ENCODE measurements at places on chromosomes 3 and 15.

- no peak for DNase-seq
Measured at GRCh38 chr3:1942781-1943180, 155.9 kb upstream of the CNTN4 start.

DNA sequence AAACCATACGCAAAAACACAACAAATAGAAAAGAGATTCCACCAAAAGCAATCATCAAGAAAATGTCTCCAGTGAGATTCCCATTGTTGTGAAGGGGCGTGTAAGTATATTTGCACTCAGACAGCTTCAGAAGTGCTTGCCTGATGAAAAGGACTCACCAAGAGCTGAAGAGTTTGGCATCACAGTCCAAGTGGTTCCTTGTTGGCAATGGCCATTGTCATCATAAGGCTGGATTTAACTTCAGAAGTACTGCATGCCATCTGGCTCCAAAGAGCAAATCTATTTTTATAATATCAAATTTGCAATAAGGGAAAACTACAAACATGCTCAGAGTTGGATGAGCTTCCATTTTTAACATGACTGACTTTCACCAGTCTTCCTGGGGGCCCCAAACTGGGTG, 505.3 kb upstream of the NR2F2 start:
- DNase-seq, result no peak

- no peak for DNase-seq
Measured at GRCh38 chr3:20310629-20311028, 124.6 kb upstream of the SGO1 start.

- peak; percentile 65 for DNase-seq
Measured at GRCh38 chr3:193780810-193781478, 187.9 kb downstream of the OPA1 start.

DNA sequence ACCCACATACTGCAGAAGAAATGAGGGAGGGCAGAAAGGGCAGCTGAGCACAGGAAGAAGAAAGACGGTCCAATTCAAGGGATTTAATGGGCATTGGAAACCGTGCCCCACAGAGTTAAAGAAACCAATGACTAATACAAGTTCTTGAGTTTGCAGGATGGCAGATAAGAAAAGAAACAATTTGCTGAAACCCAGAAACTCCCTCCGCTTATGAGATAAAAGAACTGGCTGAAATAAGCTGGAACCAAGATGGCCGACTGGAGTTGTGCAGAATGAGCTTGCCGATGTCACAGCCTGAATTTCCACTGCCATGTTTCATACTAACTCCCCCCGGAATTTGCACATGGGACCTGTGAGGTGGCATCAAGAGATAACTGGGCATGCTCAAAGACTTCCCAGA, 47.1 kb downstream of the SCAP start:
- no peak for DNase-seq

- no peak for DNase-seq
Measured at GRCh38 chr3:133439563-133439962, 39.7 kb downstream of the BFSP2 start.

- no peak for DNase-seq
Measured at GRCh38 chr3:86175051-86175536, 815.9 kb downstream of the VGLL3 start.

GRCh38 chr15:101597360-101597928, 54.7 kb downstream of the TM2D3 start:
- no peak for DNase-seq

GRCh38 chr15:39194106-39194830, 386.6 kb upstream of the THBS1 start:
- no peak for DNase-seq

DNA sequence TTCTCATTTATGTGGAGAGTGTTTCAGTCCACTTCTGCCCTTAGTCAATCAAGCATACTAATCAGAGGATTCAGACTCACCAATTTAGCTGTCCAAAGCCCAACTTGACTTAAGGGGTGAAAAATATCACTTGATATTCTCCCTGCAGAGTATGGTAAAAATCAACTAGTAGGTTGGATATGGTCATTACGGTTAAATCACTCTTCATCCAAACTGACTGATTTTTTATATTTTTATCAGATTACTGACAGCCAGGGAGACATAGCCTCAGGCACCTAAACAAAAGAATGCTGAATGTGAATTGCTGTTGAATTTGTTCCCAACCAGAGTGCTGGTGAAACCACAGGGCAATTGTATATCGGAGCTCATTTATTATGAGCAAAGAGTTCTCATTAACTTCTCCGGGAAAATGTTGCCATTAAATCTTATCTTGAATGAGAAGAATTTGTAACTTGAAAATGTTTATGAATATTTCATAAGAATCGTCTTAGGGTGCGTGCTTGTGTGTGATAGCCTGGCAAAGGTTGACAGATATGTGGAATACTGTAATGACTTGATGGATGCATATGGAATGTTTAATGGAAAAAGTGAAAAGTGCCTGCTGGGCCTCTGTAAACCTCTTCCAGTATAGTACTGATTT, 411.2 kb downstream of the NAALADL2 start:
- DNase-seq, result no peak

- no peak for DNase-seq
Measured at GRCh38 chr15:67023517-67024313, 41.7 kb upstream of the SMAD3 start.

- no peak for DNase-seq
Measured at GRCh38 chr3:71101014-71101413, 482.5 kb downstream of the FOXP1 start.

- DNase-seq, result no peak
Measured at GRCh38 chr3:46087871-46088270, 60.6 kb upstream of the XCR1 start.

DNA sequence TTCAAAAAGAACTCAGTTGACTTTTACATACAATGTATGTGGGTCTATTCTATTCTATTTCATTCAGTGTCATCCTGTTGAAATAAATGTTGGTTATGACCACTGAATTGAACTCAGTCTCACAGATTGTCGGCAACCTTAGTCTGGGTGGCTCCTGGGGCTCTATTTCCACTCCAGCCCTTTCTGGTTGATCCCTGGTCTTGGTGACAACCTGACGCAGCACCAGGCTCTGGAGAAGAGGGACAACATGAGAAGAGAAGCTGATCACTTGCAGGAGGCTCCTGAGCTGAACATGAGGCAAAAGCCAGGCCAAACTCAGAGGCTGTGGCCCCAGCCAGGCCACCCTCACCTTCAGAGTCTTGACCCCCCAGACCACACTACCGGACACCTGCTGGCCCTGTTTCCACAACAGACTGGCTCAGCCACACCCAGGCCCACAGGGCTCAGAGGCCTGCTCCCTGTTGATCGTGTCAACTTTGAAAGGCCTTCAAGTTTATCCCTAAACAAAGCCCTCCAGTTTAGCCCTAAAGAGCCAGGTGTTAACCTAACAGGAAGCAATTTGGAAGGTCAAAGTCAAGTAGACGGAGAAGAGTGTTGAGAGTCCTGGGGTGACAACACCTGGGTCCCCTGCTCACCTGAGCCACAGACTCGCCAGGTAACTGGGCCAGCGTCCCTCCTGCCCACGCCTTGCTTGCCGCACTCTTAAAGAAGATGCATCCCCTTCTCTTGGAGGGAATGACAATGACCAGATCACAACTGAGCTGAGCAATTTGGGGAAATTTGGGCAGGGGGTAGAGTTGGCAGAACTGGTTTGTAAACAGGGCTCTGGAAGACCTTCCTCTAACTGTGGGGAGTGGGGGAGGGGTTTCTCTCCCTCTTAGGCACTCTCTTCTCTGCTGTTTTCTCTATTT, 15.4 kb upstream of the MUC20 start:
- DNase-seq, result peak; percentile 60

- DNase-seq, result no peak
Measured at GRCh38 chr15:38053205-38053604, 118.8 kb downstream of the TMCO5A start.

GRCh38 chr3:57309769-57310360, 17.4 kb upstream of the ASB14 start:
- no peak for DNase-seq

- DNase-seq, result no peak
Measured at GRCh38 chr3:52880047-52880446, 17.3 kb downstream of the STIMATE start.

DNA sequence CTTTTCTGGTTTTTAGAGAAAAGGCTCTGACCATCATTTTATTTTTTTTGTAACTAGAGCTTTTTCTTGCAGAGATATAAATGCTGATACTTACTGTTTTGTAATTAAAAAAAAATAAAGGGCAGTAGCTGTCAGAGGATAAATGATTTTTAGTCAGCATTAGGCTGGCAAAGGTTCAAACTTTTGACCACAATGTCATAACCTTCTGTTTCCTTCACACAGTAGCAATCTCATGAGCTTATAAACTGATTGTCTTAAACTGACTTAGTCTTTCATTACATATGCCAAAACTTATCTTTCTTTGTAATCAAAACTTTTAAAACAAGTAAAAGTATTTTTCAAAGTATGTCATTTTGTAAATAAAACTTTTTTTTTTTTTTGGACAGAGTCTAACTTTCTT, 841.9 kb downstream of the OTOL1 start:
- DNase-seq, result no peak

GRCh38 chr15:63476229-63476632, 28.2 kb upstream of the USP3 start:
- no peak for DNase-seq

DNA sequence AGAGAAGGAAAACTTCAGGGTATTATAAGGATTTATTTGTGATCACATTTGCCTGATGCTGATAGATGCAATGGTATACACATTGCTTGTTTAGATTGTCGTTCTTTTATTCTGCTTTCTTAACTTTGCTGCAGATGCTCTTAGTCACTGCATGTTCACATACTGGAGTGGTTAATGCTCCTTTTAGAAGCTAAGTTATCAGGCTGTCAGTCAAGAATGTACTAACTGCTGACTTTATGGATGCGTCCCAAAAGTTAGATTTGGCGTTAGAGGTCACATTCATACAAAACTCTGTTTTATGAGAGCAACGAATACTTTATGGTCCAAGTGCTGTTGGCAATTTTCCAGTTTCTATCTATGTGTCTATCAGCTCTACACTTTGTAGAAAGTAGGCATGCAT, 160.7 kb downstream of the BBX start:
- no peak for DNase-seq

- no peak for DNase-seq
Measured at GRCh38 chr3:41041899-41042298, 157.4 kb upstream of the CTNNB1 start.

- no peak for DNase-seq
Measured at GRCh38 chr3:59094446-59094845, 44.6 kb upstream of the CFAP20DC start.

DNA sequence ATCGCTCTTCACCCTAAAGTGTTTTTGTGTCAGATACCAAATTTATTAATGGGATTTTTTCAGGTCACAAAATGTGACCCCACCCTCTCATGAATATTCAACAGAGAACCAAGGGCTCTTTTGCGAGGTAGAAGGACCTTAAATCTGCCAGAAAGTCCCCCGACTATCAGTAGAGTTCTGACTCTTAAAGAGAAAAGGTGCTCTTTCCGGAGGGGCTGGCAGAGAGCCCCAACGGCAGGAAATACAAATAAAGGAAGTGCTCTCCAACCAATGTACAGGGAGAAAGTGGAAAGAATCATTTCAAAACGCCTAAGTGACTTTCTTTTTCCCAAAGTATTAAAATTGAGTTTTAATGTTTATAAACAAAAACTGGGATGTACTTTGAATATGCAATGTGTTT, 517.2 kb downstream of the FOXP1 start:
- peak; percentile 79 for DNase-seq

DNA sequence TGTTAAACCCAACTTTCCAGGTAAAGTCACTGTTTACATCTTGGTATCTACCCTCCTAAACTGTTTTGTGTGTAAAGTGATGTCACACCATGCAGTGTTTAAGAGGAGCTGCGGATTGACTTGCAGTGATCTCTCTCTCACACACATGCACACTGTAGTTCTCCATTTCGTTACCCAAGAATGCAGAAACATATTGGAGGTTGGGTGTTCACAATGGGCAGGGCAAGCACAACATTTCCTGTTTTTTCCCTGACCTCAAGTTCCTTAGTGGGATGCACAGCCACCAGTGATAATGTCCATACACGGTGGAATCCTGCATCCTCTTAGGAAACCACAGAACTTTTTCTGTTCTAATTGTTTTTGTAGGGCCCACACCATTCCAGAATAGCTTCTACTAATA, 85.3 kb upstream of the CFAP20DC start:
- DNase-seq, result no peak

- no peak for DNase-seq
Measured at GRCh38 chr3:133924041-133924440, 28.4 kb upstream of the RAB6B start.

DNA sequence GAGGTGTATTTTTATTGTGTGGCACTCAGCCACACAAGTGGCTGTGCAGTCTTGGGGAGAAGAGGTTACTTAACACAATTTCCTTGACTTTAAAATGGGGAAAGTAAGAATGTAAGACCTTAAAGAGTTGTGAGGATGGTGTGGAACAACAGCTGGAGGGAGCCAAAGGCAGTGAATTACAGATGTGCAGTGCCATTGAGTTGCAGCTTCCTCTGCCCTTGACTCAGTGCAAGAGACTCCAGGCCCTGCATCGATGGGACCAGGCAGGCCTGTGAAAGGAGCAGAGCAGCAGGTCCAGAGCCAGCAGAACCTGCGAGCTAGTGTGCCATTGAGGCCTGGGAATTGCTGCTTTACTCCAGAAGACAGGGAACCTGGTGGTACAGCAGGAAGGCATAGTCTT, 27.2 kb downstream of the EEFSEC start:
- DNase-seq, result no peak

DNA sequence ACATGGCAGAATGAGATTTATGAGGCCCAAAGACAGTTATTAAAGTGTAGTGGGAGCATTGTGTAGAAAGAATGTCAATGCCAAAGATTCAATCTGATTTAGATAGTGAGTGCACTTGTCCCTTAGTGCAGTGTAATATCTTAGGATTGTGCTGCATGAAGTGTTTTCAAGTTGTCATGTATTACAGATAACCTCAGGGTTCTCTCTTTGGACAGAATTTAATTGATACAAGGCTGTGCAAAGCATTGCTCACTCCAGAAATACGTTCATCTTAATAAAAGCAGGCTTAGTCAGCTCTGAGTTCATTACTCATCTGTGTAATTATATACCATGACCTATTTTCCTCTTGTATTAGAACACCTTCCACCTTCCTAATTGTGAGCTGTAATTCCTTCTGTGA, 16.0 kb upstream of the GPR171 start:
- DNase-seq, result no peak

DNA sequence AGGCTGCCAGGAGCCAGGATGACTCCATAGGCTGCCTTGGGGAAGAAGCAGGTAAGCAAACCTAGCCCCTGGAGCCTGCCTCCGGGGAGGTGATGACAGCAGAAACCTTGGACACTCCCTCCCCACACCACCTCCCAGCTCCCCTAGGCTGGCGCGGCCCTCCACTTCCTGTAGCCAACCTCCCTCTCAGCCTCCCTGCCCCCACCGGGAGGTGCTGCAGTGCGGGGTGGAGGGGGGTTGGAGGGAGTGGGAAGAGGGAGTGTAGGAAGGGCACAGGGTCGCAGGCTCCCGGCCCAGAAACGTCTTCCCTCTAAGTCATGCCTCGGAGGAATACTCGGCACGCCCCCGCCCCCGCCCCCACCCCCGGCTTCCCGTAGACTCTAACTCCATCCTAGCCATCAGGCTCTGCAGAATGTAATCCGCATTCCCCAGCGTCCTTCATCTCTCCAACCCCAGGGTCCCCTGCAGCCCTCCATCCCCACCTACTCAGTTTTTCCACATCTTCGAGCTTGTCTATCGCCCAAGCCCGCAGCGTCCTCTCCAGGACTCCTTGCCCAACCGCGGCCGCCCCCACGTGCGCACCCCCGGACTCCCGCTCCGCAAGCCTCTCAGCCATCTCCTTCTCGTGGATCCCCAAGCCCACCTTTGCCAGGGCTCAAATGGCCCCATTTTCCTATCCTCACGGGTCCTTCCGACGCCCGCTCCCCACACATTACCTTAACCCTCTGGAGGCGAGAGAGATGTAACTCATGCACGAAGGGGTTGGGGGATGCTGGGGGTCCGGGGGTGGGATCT, 528 bp downstream of the LPCAT4 start:
- peak; percentile 85 for DNase-seq

- no peak for DNase-seq
Measured at GRCh38 chr3:166302331-166302730, 465.1 kb upstream of the BCHE start.

Data from activated effector memory CD4-positive, alpha-beta T cell treated with anti-CD3 and anti-CD28 coated beads, Interleukin-2, amount 50 U/mL, for 16 hours (primary cell).